Activated T-cell treated with anti-CD3 and anti-CD28 coated beads, Interleukin-2, amount 50 U/mL, for 4 hours (primary cell): ENCODE measurements at places on chromosomes 1 and 21.

DNA sequence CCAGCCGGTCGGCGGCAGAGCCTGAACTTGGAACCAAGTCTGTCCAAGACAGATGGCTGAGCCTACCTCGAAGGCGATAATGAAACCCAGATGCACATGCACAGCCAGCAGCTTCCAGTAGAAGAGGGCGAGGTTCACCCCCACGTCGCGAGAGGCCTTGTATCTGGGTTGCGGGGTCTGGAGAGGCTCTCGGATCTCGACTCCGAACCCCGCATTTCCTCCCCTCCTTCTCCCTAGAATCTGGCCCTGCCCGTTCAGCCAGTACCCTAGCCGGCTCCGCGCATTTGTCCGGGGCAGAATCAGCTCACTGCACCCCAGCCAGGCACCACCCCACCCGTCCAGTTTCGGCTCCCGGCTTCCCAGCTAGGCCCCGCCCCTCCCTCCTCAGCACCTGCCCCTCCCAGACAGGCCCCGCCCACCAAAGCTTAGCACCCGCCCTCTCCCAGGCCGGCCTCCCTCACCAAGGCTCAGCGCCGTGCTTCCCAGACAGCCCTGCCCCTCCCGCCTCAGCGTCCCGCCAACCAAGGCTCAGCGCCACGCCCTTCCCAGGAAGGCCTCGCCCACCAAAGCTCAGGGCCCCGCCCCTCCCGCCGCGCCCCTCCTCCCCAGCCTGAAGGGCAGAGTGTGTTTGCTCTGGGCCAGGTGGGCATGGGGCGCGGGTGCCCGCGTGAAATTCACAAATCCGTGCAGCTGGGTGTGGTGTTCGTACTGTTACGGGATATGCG lies 4.8 kb upstream of the ARHGEF19 start:
- DNase-seq: peak; percentile 94

DNA sequence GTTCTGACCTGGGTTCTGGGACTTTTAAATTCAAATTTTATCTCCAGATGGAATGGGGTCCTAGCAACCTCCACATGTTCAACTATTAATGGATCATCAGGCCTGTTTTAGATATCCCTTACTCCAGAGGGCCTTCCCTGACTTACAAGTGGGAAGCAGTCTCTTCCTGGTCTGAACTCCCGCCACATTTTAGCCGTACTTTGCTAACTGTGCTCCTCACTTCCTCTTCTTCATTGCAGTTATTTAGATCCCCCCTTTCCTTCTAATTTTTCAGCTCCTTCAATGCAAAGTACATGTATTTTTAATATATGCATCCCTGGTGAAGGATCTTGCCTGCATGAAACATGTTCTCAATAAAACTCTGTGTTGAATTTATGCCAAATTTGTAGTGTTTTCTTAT lies 3.7 kb downstream of the CD1A start:
- no peak for DNase-seq

DNA sequence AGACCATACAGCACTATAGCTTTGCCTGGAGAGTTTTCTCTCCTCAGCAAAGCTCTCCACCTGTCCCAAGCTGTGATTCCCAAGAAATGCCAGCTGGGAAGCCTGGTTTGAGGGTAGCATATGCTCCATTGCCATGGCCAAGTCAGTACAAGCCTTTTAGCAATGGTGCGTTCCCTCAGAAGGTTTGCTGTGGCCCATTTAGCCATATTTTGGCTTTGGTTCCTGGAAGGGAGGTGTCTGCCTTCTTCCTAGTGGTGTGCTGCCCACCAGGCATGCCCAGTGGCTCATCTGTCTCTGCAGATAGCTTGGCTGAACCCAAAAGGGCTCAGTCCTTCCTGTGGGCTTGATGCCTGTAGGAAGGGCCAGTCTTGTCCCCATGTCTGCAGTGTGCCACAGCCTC lies 32.4 kb downstream of the GALNT2 start:
- no peak for DNase-seq

DNA sequence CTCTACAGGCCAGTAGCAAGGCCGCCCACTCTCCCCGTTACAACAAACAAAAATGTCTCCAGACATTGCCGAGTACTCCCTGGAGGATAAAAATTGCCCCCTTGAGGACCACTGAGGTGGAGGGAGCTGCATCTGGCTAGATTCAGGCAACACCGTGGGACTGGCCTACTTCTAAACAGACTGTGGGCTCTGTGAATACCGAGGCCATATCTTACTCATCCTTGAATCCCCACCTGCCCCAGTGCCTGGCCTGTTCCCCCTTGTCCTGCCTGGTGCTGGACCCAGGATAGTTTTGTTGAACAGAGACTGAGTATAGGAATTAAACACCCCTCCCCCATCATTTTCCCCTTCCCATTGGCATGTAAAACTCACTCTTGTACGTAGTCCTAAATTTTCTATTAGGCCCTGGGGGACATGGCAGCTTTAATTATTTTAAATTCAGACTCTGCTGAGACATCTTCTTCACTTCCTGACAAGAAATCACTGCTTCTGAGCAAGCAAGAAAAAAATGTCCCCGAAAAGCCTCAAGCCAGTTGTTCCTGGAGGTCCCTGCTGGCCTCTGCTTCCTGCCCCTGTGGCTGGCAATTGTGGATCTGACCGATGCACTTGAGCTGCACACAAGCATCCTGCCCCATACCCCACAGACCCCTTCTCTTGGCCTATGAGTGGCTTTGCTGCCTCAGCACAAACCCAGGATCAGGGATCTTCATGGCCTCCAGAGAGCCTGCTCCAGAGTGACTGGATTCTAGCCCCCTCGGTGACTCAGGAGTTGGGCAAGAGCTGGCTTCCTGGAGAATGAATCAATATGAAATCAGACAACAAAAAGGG lies 111.0 kb downstream of the ACTL8 start:
- DNase-seq: no peak

- DNase-seq: no peak
These were observed 119.8 kb downstream of the RGS21 start for GRCh38 chr1:192436441-192437078.

DNA sequence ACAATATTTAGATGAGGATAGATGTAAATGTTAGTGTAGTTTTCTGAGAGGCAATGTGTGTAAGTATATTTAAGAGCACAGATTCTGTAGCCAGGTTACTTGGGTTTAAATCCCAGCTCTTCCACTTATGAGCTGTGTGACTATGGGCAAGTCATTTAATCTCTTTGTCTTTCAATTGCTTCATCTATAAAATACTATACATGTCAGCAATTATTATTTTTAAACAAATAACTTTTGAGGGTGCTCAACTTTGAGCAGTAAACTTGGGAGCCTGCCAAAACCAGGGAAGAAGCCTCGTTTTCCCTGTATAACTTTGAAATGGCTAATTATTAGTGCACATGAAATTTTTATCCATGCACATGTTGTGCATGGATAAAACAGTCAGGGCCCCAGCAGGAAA lies 222.8 kb downstream of the FOXD2 start:
- no peak for DNase-seq

DNA sequence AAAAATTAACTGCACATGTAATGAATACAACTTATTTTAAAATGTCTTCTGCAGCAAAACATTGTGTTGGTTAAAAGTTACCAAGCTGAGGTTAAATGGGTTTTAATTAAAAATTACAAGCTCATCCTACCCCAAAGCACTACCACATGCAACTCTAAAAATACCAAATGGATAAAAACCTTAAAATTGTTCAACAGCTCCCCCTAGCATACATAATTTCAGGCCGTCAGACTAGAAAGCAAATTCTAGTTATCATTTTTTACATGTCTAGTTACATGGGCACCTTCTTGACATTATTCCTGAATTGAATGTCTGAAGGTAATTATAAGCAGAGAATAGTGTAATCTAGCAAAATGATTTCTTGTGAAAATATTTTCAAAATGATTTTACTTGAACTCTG lies 176.5 kb downstream of the C1orf21 start:
- no peak for DNase-seq
